ENCODE measurements at places on chromosomes 6 and 20. TPM values are rescaled to one million over a fixed set of nuclear protein-coding genes. Genes with fewer than 3 reads are reported as not detected.

DNA sequence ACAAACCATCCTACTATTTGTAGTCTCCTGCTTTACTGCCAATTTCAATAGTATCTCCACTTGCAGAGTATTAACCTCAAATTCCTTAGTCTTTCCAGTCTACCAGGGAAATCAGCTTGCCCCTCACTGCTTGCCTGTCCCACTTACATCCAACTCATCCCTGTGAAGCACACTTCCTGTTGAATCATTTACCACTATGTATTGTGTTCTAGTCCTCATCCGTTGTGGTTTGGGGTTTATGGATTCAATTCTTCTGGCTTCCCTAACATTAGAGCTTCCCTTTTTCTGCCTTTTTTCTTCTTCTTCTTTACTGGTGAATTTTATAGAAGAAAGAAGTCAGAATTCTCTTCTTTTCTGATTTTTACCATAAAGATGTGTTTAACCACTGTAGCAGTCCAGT lies 5.1 kb upstream of the TXLNB start:
- DNase-seq: no peak

BICRAL gene
- 21.0 TPM for total RNA-seq

PPIL6 gene
- 4.2 TPM for total RNA-seq

GRCh38 chr6:26387565-26387964 lies 4.7 kb downstream of the BTN2A2 start:
- no peak for DNase-seq

FRMD1 gene
- 0.18 TPM for total RNA-seq

- no peak for DNase-seq
Observed at GRCh38 chr6:35152067-35152707, 11.0 kb upstream of the TCP11 start.

DNA sequence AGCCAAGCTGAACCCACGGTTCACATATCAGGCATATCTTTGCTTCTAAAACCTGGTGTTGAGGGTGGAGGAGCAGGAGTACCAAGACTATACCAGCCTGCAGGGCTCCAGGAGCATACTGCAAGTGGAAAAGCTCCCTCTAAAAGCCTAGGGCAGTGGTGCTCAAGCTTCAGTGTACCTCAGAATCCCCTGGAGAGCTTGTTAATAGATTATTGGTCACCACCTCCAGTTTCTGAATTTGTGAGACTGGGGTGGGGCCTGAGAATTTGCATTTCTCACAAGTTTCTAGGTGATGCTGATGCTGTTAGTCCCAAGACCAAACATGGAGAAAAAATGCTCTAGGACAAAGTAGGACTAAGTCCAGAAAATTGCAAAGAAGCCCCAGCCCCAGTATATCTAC lies 65.4 kb downstream of the FILIP1 start:
- DNase-seq: no peak

DNA sequence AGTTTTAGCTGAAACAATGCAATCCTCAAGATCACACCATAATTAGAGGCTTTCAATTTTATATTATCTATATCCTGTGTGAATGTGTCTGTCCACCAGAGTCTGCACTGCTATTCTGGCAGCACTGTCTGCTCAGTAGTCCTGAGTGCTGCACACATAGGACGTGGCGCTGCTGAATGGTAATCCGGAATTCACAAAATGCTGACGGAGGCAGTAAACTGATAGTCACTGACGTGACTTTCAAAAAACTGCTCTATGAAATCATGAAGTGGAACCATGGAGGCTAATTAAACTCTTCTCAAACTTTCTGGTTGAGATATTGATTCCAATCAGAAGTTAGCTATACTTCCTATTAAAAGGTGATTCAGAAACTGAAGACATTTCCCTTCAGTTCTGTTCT lies 190.8 kb upstream of the NOX3 start:
- peak; percentile 10 for DNase-seq

DNA sequence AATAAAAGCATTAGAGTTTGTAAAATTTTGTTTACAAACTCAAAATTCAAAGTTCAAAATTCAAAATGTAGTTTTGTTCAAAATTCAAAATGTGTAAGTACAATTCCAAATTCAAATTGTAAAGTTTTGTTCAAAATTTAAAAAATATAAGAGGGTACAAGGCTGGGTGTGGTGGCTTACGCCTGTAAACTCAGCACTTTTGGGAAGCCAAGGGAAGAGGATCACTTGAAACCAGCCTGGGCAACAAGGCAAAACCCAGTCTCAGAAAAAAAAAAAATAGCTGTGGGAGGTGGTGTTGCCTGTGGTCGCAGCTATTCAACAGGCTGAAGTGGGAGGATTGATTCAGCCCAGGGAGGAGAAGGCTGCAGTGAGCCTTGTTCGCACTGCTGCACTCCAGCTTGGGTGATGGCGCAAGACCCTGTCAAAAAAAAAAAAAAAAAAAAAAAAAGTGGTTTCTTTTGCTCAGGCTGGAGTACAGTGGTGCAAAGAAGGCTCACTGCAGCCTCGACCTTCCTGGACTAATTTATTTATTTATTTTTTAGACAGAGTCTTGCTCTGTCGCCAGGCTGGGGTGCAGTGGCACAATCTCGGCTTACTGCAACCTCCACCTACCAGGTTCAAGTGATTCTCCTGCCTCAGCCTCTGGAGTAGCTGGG lies 5.4 kb upstream of the ZBTB12 start:
- no peak for DNase-seq

GABRR1 gene
- not detected for total RNA-seq

GRCh38 chr20:23488996-23489395 lies 1.9 kb upstream of the CST8 start:
- no peak for DNase-seq

LAMA4 gene
- total RNA-seq: 9.6 TPM

GRCh38 chr20:50283922-50284810 lies 93.5 kb downstream of the CEBPB start:
- DNase-seq: peak; percentile 35

DNA sequence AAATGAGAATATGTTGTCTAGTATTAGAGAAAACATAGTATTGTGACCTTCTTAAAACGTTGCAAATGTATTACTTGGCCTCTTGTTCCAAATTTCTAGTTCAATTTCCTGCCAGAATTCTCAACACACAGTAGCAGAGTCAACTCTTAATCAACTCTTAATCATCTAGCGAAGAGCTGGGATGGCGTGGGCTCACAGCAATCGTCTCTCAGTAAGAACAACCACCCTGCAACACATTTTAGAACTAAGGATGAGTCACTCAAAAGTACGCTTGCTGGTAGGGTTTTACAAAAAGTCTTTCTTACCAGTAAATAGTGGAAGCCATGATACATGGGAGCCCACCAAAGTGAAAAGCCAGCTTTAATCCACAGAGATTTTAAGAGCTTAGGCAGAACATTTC lies 24.6 kb downstream of the GPR6 start:
- no peak for DNase-seq

DNA sequence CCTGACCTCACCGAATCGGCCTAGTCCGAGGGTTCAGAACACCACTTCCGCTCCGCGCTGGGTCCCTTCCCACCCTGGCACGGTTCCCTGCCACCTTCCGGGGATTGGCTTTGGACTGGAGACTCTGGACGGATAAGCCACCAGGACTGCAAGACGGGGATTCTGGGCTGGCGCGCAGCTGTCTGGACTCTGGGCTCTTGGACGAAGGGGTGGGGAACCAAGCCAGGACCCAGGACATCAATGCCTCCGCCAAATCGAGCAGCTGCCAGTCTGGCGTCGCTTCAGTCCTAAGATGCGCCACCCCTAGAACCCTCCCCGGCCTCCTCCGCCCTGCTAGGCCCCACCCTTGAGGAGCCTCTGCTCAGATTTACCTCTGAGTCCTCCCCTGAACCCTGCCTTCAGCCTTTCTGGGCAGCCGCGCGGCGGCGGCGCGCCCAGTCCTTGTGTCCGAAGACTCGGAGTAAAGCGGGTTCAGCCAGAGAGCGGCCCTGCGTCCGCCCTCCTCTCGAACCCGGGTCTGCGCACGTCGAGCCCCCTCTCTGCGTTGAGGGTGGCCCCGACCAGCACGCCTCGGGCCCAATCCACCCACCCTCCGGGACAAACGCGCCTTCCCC lies 1.2 kb downstream of the KCNK17 start:
- DNase-seq: no peak

- no peak for DNase-seq
Observed at GRCh38 chr6:118648866-118649554, 2.4 kb downstream of the CEP85L start.

DNA sequence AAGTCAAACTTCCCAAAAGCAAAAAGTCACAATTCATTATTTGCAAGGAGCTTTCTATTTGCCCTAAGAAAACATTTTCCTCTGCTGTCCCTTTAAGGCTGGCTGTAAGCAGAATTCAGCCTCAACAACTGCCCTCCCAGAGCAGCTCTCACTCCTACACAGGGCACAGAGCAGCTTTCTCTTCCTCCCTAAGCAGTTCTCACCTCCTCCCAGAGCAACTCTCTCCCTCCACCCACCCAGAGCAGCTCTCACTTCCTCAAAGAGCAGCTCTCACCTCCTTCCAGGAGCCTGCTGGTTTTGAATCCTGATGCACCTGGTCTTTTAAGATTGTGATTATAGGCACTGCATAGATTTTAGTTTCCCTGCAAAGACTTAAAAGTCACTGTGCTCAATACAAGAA lies 120.6 kb upstream of the TMEM181 start:
- no peak for DNase-seq

- no peak for DNase-seq
Observed at GRCh38 chr6:36752886-36753506, 55.4 kb downstream of the RAB44 start.

SLC13A3 gene
- 10.5 TPM for total RNA-seq

All from prostate gland (tissue), 2 donors.